Right renal pelvis (tissue), 4 donors: ENCODE measurements at places on chromosomes 4 and X. TPM values are rescaled to one million over a fixed set of nuclear protein-coding genes. Genes with fewer than 3 reads are reported as not detected.

DCTD gene
- polyA plus RNA-seq = 132 TPM

IL21 gene
- polyA plus RNA-seq = not detected

MAGEC2 gene
- polyA plus RNA-seq = not detected

RTL3 gene
- 0.03 TPM for polyA plus RNA-seq

DNA sequence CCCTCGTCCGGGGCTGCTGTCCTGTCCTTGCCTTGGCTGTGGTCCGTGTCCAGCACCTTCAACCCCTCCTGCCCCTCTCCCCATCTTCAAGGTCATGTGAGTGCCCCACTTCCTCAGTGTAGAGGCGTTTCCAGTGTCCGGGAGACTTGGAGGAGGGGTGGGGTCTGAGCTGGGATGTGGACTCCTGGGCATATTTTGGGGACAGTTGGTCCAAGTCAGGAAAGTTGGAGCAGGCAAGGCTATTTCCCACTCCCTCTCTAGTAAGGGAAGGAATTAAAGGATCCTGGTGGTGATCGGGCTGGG is 3.0 kb downstream of the PCGF3 start:
- no peak for DNase-seq

GRCh38 chr4:52712251-52713130 is 38.7 kb downstream of the ERVMER34-1 start:
- DNase-seq = peak; percentile 91

GRCh38 chr4:150852216-150852615 is 162.9 kb downstream of the LRBA start:
- no peak for DNase-seq

DNA sequence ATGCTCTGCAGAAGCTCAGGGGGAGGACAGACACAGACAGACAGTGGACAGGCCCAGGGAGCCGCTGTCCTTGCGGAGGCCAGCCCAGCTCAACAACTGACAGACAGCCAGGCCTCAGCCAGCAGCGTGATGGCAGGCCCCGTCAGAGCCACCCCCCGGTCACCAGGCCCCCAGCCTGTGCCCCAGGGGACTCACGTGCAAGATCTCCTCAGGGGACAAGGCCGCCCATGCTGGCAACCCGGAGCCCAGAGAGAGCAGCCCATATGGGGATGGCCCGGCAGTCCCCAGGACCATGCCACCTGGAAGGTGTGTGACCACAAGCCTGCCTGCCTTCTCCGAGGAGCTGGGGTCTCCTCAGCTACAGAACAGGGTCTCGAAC is 28.0 kb upstream of the MXD4 start:
- no peak for DNase-seq

DNA sequence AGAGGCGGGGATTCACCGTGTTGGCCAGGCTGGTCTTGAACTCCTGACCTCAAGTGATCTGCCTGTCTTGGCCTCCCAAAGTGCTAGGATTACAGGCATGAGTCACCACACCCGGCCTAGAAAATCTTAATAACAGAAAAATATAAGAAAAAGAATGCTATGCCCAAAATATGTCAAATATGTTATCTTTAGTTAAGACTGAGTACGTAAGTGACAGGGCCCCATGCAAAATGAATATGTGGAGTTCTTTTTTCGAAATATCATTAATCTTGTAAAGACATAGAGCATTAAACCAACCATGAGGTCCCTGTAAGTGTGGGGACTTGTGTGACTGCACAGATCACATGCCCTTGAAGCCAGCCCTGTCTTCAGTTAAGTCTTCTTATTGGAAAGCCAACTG is 8.9 kb upstream of the ZNF518B start:
- no peak for DNase-seq

DNA sequence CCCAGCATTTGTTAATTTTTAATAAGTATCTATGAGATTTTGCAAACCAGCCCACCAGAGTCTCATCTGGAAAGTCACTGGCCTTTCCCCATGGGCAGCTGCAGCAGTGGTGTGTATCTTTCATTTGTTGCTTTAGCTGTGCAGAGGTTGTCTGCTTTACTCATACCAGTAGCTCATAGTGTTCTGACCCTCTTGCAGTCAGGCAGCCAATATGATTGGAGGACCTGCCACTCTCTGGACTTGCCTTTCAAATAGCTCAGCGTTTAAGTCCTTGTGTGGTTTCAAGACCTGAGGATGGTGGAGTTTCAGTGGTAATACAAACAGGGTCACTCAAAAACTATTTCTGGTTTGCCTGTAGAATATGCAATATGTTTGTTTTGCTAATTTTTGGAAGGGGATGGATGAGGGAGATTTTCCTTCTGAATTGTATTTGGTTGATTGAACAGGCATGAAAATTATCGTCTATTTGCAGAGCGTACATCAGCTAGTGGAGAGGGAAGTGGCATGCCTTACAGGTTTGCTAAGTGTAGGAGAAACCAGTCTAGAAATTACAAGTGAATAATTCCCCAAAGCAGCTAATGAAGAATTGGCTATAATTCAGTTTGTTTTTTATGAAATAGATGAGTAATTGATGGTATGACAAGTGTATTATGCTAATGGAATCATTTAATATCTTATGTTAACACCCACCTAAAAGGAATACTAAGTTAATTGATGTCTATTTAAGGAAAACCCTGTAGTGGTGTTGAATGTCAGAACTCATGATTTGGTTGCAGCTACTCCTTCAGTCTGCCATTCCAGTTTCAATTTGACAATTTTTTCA is 8.9 kb downstream of the POLA1 start:
- no peak for DNase-seq
